ENCODE measurements at places on chromosomes 5 and 9.

DNA sequence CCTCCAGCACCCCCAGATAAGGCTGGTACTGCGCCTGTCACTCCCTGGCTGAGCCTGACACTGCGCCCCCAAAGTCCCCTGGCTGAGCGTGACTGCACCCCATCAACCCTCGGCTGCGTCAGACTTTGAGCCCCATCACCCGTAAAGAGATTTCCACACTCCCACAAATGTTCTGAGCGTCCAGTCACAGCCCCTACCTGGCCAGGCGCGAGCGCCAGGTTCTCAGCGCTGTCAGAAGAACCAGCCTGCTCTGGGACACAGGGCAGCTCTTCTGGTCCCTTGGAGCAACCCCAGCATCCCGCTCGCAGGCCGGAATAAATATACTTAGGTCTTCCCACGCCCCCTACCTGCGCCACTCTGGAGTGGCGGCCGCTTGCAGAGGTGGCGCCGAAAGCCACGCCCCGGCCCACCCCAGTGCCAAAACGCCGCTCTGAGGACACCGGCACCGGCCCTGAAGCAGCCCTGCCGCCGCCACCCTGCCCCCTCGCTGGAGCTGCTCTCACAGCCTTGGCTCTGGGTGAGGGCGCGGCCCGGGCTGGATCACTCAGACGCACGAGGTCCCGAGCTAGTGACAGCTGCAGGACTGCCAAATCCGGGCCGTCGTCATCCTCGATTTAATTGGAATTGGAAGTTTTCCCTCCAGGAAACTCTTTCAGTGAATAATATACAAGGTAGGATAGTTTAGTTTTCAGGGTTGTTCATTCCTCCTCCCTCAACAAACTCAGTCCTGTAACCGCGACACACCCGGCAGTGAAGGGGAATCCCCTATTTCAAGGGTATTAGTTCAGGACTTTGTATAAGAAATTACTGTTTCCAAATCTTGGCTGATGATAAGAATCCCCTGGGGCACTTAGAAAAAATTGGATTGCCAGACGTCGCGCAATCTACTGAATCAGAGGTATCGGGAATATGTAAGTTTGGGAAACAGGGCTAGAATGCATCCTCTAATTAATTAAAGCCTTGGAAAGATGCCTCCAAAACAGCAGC lies 1.2 kb upstream of the CEMIP2 start:
- DNase-seq: no peak

GRCh38 chr5:149526845-149527590 lies 24.2 kb downstream of the CSNK1A1 start:
- no peak for DNase-seq

DNA sequence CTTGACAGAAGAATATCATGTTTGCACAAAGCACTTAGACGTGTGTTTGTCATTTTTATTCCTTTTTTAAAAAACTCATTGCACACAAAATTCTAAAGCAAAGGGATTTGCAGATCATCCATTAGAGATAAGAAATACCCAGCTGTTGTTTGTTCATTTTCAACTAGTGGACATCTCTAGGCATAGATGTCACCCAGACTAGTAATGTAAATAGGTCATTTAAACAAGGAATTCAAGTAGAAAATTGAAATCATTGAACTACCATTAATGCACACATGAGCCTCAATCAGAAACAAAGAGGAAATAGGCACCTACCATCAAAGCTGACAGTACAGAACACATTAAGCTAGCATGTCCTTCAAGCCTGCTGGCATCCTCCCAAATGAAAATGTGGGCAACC lies 107.3 kb downstream of the OR2K2 start:
- DNase-seq: no peak

GRCh38 chr5:64213011-64213410 lies 47.4 kb downstream of the RNF180 start:
- DNase-seq: no peak

- DNase-seq: no peak
Observed at GRCh38 chr9:99044827-99045226, 60.1 kb upstream of the TGFBR1 start.

DNA sequence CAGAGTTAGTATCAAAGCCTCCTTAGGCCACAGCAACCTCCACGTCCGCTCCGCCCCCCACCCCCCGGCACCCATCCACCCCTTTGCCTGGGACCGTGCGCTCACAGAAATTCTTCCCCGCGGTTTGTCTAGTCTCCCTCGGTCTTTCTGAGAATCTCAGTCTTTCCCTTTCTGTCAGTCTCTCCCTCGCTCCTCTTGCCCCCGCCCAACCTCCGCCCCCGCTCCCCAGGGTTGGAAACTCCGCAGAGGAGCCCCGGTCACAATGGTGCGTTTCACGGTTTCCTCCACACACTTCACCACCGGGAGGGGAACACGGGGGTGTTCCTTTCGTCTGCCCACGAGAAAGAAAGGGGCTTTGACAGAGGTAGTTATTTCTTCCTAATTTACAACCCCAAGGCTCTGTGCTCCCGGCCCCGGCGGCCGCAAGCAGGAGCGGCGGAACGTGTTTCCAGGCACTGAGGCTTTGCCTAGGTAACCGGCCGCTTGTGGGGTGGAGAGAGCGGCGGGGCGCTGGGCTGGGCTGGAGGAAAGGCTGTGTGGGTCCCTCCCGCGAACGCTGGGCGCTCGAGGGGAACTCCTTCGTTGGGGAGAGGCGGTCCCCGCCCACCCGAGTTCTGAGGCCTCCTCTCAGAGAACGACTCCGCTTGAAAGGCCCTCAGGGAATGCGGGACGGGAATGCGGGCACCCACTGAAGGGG lies 2.1 kb downstream of the NR4A3 start:
- no peak for DNase-seq

GRCh38 chr9:134144801-134145200 lies 8.9 kb downstream of the WDR5 start:
- DNase-seq: no peak

DNA sequence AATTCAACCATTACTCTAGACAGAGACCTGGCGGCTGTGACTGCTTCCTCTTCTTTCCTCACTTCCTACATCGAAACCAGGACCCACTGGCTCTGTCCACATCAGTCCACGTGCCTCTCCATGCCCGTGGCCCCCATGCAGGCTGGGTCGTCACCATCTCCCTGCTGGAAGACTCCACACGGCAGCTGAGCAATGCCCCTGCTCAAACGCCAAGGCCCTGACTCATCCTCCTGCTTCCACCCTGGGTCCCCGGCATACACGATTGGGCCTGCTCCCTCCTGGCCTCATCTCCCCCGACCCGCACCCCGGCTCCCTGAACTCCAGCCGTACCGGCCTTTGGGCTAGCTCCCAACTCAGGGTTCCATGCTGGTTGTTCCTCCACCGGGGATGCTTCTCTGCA lies 67.2 kb upstream of the IER5L start:
- no peak for DNase-seq

GRCh38 chr9:70392189-70392588 lies 22.3 kb downstream of the KLF9 start:
- no peak for DNase-seq
